Stimulated activated CD4-positive, alpha-beta T cell treated with anti-CD3 and anti-CD28 coated beads, Interleukin-1b, Interleukin-23, amount 100 ng/mL, for 24 hours (primary cell): ENCODE measurements at places on chromosomes 5 and 9.

DNA sequence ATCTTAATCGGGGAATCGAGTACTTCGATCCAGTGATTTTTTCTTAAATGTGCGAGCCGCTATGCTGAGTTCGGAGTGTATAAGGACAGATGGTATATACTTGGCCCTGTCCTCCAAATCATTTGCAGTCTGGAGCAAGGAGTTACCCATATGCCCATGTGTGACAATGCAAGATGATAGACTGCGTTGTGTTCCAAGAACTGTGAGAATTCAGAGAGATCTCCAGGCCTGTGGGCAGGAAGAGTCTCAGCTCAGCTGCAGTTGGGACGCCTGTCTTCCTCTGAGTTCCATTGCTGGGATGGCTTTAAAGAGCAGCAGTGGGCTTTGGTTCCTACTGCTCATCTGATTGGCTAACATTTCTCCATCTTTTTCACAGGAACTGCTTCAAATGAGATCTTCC is 106.6 kb downstream of the ADAMTS16 start:
- no peak for DNase-seq

- no peak for DNase-seq
Measured at GRCh38 chr5:139668924-139669661, 20.9 kb downstream of the CXXC5 start.

GRCh38 chr5:64339769-64340168 is 166.0 kb upstream of the RGS7BP start:
- no peak for DNase-seq

- no peak for DNase-seq
Measured at GRCh38 chr5:62296998-62297397, 9.0 kb upstream of the KIF2A start.

GRCh38 chr5:41960481-41960880 is 35.4 kb downstream of the FBXO4 start:
- DNase-seq = no peak

GRCh38 chr5:73378070-73378469 is 70.5 kb downstream of the FOXD1 start:
- DNase-seq = no peak

- no peak for DNase-seq
Measured at GRCh38 chr9:108168236-108168850, 678.8 kb upstream of the KLF4 start.

GRCh38 chr5:170305646-170306025 is 8.1 kb upstream of the LCP2 start:
- no peak for DNase-seq

- no peak for DNase-seq
Measured at GRCh38 chr5:25614466-25614865, 969.7 kb upstream of the CDH10 start.

DNA sequence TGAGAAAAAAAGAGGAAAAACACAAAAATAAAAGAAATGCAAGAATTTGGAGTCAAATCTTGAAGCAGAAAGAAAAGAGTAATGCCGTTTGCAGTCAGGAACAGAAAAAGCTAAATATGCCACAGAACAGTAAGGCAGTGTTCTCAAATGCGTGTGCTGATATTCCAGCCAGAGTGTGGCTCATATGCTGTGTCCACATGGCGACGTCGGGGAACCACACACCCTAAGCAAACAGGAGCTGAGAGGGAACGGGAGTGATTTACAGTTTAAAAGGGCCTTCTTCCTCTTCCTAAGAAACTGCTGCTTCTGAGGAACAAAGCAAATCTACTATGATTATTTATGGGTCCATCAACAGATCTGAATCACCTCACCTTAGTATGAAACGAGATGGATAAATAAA is 42.7 kb downstream of the DDX31 start:
- DNase-seq = no peak

DNA sequence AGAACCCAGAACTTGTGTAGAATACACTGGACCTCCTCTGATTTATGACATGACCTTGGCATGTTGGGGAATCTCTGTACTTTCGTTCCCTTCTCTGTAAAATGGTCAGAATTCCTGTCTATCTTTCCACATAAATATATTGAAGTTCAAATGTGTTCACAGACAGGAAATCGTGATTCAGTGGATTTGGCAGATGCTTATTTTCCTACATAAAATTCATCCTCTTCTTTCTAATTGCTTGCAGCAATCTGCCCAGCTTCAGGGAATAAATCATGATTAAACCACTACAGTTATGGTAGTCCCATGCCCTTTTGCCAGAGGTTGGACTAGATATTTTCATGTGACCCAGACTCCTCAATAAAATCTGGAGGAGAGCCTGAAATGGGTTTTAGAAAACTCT is 52.1 kb upstream of the ARL15 start:
- DNase-seq = no peak

GRCh38 chr5:130643321-130643720 is 521.7 kb downstream of the HINT1 start:
- DNase-seq = no peak

DNA sequence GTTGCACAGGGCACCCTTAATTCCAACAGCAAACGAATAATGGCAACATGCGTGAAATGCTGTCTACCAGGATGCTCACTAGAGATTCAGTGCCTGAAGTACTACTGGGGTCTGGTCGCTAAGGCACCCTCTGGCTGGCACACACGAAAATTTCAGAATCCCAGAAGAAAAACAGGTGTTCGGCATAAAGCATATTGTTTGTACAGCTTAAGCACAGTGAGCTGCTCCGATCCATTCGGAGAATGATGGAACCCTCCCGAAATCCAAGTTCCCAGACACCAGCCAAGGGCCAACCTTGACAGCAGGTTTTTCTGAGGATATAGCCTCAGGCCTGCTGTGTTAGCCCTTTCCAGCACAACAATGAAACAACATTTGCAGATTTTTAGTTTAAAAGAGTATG is 61.4 kb upstream of the ALDH1B1 start:
- no peak for DNase-seq

DNA sequence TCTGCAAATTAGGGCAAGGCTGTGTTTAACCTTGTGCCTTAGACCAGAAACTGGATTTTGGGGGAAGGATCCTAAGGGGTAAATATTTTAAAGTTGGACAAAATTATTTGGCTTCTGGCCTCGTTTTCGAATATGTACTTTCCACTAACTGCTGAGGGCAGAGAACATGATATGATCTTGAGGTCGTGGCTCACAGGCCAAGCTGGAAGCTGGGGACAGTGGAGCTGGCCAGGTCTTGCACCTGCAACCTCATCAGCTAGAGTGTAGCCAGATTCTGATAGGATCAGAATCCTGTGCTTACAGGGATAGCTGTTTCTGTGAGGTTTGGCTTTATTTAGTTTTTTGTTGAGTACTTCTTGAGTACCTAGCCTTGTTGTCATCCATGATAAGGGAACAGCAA is 24.9 kb downstream of the MAN2A1 start:
- DNase-seq = no peak

GRCh38 chr5:141437221-141437620 is 6.9 kb downstream of the PCDHGA12 start:
- no peak for DNase-seq

DNA sequence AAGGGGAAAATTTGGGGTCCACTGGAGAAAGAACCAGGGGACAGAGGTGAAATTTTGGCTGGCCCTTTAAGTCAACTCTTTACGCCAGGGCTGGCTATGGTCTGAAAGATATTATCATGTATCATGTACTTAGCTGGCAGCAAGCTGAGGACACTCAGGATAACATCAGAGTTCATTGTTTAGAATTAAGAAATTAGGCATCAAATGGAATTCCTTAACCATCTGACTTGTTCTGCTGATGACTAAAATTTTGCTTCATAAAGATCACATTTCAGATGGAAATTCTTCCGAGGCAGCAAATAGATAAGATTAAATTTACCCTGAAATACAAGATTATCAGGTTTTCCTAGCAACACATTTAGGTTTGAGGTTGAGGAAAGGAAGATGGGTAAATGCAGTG is 269.4 kb upstream of the KLF9 start:
- DNase-seq = no peak

- no peak for DNase-seq
Measured at GRCh38 chr9:38138276-38138675, 69.2 kb upstream of the SHB start.

DNA sequence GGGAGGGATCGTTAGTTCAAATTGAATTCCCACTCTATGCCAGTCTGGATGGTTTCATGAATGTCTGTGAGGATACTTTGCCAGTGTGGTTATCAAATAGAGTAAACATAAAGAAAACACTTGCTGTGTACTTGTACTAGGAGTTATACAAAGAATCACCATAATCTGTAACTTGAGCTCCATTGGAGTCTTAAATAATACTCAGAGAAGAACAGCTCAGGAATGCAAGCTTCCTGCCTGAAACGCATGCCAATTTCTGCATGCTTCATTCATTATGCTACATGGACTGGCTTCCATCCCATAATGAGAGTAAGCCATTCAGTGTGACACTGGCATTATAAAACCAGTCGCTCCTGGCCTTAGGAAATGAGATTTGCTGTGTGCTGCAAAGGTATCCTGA is 351.4 kb downstream of the SEMA5A start:
- no peak for DNase-seq

DNA sequence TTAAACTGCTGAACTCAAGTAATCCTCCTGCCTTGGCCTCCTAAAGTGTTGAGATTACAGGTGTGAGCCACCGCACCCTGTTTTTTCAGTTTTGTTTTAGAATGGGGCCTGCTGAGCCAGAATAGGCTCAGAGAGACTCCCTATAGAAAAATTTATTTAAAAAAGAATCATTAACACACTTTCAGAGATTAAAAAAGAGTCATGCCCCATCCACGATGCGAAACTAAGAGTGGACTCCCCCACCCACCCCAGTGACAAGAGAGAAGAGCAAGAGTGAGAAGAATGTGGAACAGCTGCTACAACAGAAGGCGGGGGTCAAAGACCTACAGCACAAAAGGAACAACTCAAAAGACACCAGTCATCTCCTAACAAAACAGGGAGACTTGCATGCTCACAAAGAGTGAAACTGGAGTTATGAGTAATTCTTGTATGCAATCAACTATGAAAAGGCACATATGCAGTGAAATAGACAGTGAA is 47.2 kb downstream of the GLDC start:
- peak; percentile 7 for DNase-seq

DNA sequence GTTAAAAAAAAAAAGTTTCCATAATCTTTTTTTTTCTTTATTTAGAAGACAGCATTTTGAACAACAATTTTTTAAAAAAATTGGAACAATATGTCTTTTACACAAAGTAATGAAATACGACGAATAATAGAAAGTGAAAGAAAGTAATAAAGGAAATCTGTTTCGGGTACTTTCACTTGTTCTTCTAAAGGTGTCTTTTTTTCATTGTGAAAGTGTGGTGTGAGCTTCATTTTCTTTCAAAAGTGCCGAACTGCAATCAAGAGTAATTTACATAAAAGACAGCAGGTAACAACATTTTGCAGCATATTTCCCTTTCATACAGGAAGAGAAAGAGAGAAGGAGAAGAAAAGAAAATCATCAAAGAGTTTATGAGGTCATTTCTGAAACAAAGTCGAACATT is 159.7 kb upstream of the CDH12 start:
- DNase-seq = no peak

DNA sequence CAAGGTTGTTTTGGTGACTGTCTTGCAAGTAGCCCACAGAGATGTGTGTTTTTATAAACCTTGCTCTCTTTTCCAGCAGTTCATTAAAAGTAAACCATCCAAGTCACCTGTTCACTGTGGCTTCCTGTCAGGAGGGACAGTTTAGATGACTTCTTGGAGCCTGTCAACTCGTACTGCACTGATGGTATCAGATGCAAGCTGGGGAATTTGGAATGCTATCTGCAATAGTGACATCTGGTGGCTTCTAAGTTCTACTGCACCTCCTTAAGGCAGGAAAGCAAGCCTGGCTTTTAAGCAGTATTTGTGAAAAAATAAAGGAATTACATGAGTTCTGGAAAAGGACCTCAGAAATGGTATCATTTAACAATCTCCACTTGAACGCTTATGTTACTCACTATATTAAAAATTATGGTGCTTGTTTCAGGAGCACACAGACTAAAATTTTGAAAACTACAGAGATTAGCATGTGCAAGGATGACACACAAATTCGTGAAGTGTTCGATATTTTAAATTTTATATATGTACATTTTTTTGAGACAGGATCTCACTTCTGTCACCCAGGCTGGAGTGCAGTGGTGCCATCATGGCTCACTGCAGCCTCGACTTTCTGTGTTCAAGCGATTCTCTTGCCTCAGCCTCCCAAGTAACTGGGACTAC is 164.0 kb downstream of the TTC39B start:
- no peak for DNase-seq

DNA sequence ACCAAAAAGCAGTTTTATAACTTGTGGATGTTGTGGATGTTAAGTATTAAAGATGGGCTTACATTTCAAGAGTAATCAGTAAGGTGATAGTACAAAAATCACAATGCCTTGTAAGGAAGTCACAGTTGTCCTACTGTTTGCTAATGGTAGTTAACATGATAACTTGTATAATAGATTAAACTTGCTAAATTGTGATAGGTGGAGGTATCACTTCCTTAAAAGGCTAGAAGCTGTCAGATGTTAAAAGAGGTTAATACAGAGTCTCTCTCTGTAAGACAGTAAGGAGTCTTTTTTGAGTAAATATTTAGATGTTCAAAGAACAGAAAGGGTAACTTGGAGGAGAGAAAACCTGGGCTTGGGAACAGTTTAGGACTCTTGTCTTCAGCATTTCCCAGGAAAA is 14.2 kb upstream of the MACIR start:
- no peak for DNase-seq

DNA sequence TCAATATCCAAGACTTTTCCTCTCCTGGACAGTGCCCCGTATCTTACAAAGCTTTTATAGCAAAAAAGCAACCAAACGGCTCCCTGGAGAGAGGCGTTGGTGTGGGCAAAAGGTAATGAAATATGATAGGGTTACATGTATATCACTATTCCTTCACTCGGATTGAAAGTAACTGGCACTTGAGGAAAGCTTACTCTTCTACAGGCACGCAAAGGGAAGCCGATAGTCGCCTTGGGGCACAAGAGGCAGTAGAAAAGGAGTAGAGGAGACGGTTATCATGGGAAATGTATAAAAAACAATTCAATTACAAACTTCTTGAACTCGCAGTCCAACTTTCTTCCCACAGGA is 1.1 kb downstream of the DIAPH1 start:
- DNase-seq = no peak

DNA sequence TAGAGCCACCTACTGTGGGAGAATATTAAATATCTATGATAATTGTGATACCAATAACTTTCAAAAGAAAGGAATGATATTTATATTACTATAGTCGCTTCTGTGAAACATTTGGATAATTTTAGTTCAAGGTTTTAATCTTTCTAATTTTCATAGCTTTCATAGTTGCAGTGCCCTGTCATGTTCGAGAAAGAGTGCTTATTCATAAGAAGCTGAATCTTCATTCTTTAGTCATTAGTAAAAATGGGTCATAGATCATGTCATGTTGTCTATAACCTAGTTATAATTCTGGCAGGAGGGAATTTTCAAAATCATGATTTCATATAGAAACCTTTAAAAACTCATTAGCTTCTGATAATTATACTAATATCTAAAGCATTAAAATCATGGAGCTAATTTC is 685.6 kb downstream of the CETN3 start:
- DNase-seq = no peak

DNA sequence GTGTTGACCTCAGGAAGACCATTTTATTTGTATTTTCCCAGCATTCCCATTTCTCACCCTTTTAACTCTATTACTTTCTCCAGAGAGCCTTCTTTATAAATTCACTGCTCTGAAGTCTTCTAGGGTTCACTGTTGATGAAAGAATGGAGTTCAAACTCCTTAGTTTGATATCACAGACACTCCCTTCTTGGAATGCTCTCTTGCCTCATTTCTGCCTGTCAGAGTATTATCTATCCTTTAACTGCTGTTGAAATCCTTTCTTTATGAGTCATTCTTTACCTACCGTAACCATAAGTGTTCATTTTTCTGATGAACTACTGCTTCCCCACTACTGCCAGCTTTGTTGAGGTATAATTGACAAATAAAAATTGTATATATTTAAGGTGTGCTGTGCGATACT is 4.3 kb downstream of the RIC1 start:
- no peak for DNase-seq
